ENCODE measurements at places on chromosomes 3 and 15.

DNA sequence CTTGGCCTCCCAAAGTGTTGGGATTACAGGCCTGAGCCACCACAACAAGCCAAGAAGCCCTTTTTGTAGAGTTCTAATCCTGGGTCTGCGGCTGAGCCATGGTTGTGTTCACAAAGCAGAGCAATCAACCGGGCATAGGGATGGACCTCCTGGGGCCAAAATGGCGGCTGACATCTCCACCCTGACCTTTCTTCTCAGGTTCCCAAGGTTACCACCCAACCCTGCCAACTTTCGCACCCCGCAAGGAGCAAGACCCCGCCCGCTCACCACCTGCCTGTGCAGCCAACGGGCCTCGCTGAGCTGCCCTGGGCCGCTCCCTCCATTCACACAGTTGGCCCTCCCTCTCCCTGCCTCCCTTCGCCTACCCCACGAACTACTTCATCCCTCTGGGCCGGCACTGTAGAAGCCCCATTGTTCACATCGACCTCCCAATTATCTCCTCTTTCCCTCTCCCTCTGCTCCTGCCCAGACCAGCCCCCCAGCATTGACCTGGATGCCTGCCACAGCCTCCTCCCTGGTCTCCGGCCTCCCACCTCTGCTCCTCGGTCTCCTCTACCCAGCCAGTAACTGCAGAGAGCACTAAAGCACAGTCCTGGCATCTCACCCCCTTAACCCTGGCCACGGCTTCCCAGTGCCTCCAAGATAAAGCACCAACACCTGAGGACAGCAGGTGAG is 62.0 kb upstream of the TFRC start:
- no peak for DNase-seq

DNA sequence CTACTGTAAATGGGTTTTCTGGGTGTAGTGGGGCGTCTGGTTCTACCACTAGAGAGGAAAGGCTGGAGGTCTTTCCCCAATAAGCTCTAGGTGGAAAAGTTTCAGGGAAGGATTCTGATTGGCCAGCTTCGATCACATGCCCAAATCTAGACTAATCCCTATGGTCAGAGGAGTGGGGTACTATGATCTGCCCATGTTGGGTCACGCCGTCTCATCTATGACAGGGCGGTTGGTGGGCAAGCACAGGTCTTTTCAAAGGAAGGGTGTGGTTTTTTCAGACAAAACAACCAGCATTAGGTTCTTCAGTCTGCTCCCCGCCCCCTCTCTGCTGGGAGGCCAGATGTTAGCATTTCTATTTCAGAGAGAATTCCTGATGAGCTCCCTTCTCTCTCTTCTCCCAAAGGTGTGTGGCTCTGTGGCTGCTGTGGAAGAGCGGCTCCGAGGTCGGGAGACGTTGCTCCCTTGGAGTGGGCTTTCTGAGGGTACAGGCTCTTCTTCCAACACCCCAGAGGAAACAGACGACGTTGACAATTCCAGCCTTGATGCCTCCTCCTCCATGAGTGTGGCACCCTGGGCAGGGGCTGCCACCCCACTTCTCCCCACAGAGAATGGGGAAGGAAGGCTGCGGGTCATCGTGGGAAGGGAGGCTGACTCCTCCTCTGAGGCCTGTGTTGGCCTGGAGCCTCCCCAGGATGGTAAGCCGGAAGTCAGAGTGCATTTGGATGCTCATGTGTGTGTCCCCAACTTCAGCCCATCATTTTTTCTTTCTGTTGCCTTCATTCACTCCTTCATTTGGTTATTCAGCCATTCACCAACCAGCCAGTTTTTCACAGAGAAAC is 9.7 kb upstream of the TATDN2 start:
- DNase-seq: no peak

- no peak for DNase-seq
Observed at GRCh38 chr3:147866561-147866960, 457.4 kb downstream of the ZIC1 start.

- peak; percentile 40 for DNase-seq
Observed at GRCh38 chr3:23159929-23160328, 43.2 kb upstream of the UBE2E2 start.

DNA sequence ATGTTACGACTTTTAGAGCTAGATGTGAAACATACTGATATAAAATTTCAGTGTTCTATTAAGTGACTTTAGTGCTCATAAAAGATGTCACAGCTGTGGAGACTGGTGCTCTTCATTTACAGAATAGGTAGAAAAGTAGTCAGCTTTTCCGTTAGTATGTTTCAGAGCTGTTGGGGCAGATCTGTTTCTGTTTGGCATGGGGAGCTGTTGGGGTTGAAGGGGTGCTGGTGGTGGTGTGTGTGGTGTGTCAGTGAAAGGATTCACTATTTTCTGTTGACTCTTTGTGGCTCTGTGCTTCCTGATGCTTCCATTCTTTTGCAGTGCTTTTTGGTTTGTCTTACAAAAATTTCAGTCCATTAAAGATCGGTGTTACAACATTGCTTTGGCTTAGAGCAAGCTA is 3.2 kb downstream of the UBE2E2 start:
- no peak for DNase-seq

DNA sequence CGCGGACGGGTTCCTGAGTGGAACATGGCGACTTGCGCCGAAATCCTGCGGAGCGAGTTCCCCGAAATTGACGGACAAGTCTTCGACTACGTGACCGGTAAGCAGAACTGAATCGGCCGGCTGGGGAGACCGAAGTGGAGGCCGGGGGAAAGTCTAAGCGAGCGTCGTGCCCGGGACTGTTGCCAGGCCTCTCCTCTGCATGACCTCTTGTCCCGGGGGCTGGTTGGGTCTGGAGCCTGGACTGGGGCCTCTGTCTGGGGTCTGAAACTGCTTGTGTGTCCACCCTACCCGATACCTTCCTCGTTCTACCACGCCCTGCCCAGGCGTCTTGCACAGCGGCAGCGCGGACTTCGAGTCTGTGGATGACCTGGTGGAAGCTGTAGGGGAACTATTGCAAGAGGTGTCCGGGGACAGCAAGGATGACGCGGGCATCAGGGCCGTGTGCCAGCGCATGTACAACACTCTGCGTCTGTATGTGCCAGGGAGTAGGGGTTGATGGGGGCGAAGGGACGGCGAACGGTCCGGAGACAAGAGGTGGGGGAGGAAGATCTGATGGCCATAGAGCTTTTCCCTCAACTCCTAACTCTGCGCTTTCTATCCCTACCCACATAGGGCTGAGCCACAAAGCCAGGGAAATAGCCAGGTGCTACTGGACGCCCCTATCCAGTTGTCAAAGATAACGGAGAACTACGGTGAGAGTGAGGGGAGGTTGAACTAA is at the start of gene ABCF3:
Gene ABCF3 (plus strand): TSS at position 16 of the 718 bp plus-strand sequence. CDS start 9 bp downstream, at position 25.
- DNase-seq: no peak

DNA sequence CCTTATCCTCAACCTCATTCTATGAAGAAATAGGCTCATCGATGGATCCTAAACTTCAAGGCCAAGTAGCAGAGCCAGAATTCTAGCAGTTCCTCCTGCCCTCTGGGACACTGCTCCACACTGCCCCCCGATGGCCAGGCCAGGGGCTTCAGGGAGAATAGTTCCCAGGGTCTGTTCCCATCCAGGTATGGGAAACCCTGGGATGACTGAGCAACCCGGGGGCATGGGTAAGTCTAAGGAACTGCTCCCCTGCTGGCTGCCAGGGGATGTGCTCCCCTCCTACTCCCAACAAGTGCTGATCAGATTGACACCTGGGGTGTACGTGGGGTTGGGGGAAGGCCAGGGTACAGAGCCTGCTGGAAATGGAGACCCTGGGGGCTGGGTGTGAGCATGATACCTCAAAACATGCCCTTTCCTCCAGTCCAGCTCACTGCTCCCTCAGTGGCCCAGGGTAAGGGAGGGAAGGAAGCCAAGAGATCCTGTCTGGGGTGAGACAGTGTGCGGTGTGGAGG is 7.6 kb downstream of the ULK3 start:
- DNase-seq: no peak

- DNase-seq: peak; percentile 99
Observed at GRCh38 chr15:38398134-38398533, 55.8 kb upstream of the FAM98B start.

DNA sequence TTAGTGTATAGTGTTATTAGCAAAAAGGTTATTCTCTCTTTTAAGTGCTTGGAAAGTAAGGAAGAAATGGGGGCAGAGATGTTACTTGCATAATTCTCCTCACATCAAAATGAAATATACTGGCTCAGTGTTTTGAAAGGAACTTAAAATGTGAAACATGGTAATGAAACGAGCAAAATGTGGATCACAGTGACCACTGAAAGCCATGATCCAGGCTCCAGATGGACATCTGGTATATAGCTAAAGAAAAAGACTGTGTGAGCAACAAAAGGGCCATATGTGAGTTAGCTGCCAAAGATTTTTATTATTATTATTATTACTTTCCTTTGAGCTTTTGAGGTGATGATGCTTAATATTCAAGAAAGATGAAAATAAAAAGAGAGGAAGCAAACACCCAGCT is 89.6 kb downstream of the GAP43 start:
- DNase-seq: no peak

DNA sequence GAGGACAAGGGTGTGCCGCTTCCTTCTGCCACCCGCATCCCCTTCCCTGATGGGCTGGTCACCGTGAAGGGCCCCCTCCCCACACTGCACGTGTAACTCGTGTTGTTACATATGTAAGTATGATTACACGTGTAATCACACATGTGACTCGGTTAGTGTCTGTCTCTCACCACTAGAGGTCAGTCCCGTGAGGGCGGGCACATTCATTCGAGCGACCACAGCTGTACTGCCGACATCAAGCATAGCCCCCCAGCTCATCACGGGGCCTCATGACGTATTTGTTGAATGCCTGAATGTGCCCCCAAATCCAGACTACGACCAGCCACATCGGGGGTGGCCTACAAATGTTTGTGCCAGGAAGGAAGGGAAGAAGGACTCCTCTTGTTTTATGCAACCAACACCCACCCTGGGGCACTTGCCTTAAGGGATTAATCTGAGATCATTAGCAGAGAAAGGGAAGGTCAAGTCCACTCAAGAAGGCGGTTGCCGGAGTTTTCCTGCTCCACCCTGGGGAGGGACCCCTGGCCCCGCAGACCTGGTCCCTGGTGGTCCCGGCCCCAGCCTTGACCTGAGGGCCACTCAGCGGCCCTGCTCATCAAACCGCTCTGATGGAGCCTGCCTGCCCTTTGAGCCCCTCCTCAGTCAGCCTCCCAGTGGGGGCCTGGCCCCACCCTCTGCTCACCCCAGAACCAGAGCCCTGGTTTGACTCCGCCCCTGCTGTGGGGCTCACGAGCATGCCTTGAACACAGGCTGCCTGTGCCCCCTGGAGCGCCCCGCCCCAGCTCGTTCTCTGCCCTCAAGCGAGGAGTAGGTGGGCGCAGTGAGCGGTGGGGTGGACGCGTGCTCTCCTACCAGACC is 52.8 kb downstream of the RGMA start:
- DNase-seq: no peak

GRCh38 chr15:69849232-69849610 is 248.5 kb downstream of the TLE3 start:
- no peak for DNase-seq

GRCh38 chr15:87874896-87875711 is 381.4 kb downstream of the NTRK3 start:
- DNase-seq: peak; percentile 49

DNA sequence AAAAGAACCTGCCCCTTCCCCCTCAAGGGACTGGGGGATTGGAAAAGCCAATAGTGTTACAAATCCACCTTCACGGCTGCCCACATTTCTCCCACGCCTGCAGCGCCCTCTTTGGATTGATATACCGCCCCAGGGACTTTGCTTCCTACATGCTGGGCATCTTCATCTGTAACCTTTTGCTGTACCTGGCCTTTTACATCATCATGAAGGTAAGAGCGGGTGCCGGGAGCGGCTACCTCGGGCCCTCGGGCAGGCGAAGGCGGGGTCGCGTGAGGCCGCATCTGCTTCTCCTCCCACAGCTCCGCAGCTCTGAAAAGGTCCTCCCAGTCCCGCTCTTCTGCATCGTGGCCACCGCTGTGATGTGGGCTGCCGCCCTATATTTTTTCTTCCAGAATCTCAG is 73.1 kb downstream of the USF3 start:
- no peak for DNase-seq

Data from astrocyte of the cerebellum (primary cell).